ENCODE measurements at places on chromosomes 3 and 15. TPM values are rescaled to one million over a fixed set of nuclear protein-coding genes. Genes with fewer than 3 reads are reported as not detected.

CACNA2D3 gene
- not detected for total RNA-seq

FGF12 gene
- total RNA-seq, result not detected

LDHAL6B gene
- not detected for total RNA-seq

INSYN1 gene
- 30.2 TPM for total RNA-seq

ALG1L2 gene
- 1.7 TPM for total RNA-seq

AZI2 gene
- total RNA-seq, result 56.3 TPM

CLSTN2 gene
- 0.15 TPM for total RNA-seq

CCR2 gene
- not detected for total RNA-seq

FGD5 gene
- not detected for total RNA-seq

PRTG gene
- 26.2 TPM for total RNA-seq

SLC12A1 gene
- not detected for total RNA-seq

SERPINI2 gene
- total RNA-seq, result 0.46 TPM

RLBP1 gene
- 0.73 TPM for total RNA-seq

NSMCE3 gene
- 12.7 TPM for total RNA-seq

RBP2 gene
- total RNA-seq, result not detected

MYL3 gene
- total RNA-seq, result not detected

RARRES1 gene
- 0.69 TPM for total RNA-seq

FOXL2NB gene
- total RNA-seq, result under 0.01 TPM

CFAP91 gene
- total RNA-seq, result 0.36 TPM

CFAP44 gene
- 6.2 TPM for total RNA-seq
